ENCODE measurements at places on chromosomes 7 and 10.

DNA sequence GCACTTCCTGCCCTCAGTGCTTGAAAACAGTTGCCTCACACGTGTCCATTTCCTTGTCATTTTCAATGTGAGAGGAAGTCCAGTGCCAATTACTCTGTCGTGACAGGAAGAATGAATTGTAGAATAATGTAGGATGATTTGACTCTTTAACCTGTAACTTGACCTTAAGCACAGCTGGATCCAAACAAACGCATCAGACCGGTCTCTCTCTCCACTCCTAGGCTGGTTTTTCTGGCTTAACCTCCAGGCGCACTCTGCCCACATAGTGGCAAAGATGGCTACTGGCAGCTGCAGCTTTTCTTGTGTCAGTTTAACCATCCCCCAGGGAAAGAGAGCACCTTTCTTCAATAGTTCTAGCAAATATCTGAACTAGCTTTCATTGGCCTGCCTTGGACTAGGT lies 29.4 kb upstream of the PNLIPRP3 start:
- DNase-seq = no peak

GRCh38 chr10:58782876-58783851 lies 270.5 kb downstream of the BICC1 start:
- DNase-seq = no peak

DNA sequence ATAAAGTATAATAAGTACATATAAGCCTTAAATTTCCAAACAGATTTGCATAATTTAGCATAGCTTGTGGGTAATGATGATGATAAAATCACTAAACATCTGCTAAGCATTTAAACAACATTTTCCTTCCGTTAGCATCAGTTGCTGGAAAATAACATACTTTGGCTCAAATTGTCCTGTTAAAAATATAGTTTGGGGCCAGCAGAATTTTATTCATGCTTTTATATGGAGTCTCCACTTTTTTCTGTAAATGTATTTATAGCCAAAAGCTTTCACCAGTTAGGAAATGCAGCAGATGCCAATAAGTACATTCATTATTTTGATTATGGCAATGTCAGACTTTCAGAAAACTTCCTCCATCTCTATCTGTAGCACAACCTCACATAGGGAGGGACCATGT lies 107.2 kb downstream of the CNTNAP2 start:
- DNase-seq = no peak

GRCh38 chr7:150371131-150371995 lies 2.7 kb downstream of the REPIN1 start:
- DNase-seq = no peak

- no peak for DNase-seq
These were observed 1196.9 kb downstream of the SORCS3 start for GRCh38 chr10:105837951-105838350.

GRCh38 chr7:140447841-140448240 lies 31.5 kb downstream of the MKRN1 start:
- DNase-seq = no peak

DNA sequence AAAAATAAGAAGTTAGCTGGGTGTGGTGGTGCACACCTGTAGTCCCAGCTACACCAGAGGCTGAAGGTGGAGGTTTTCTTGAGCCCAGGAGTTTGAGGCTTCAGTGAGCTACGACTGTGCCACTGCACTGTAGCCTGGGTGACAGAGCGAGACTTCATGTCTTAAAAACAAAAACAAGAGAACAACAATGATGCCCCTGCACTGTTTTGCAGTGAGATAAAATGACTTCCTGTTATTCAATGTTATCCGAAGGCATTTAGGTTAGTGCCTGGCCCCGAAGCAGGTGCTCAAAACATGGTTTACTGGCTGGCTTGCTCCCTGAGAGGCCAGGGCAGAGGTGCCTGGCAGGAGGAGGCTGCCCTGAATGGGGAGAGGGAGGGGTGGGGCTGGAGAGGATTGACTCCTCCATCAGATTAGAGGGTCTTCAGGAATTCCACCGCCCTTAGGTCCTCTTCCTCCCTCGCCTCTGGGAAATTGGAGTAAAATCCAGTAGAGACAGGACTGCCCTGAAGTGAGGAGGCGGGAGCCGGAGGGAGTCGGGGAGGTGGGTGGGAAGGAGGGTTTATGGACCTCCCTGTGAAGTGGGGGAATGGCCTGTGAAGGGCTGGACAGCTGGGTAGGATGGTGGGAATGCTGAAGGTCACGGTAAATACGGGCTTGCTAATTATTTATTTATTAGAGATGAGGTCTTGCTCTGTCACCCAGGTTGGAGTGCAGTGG lies 6.8 kb upstream of the CLDN4 start:
- no peak for DNase-seq

DNA sequence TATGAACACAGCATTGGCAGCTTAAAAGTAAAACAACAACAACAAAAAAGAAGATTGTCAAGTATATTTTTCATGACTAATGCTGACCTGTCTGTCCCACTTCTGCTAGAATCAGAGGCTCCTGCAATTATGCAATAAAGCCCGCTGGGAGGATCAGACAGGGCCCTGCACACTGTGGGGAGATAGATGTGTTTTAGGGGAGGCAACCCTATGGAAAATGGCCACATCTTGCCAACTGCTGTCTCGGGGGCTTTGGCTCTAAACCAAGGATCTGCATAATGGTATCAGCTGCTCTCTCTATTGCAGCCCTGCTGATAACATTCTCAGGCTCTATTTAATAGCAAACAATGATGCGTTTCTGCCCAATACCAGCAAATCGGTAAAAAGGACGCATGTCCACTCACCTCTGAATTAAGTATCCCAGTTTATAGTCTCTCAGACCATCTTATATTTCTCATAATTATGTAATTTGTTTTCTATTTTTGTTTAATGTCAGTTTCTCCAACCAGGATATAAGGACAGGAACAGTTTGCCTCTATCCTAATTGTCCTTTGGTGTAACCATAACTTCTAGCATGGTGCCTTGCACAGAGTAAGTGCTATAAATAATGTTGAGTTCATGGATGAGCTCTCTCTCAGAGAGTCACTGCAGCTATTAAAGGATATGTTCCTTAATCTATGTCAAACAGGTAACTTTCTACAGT lies 15.3 kb upstream of the PRKAR2B start:
- no peak for DNase-seq

- DNase-seq = no peak
These were observed 291.2 kb upstream of the FZD1 start for GRCh38 chr7:90972906-90973550.

DNA sequence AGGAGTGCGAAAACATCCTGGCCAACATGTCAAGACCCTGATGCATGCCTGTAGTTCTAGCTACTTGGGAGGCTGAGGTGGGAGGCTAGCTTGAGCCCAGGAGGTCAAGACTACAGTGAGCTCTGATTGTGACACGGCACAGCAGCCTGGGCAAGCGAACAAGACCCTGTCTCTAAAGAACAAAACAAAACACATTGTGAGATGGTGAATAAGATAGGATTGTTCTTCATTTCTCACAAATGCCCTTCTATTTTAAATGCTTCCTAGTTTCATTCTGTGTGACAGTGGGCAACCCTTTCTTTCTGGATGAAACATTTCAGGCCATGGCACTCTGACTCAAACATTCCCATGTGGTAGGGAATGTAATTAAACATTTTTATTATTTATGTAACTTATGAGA lies 13.5 kb downstream of the EFCAB10 start:
- DNase-seq = no peak

DNA sequence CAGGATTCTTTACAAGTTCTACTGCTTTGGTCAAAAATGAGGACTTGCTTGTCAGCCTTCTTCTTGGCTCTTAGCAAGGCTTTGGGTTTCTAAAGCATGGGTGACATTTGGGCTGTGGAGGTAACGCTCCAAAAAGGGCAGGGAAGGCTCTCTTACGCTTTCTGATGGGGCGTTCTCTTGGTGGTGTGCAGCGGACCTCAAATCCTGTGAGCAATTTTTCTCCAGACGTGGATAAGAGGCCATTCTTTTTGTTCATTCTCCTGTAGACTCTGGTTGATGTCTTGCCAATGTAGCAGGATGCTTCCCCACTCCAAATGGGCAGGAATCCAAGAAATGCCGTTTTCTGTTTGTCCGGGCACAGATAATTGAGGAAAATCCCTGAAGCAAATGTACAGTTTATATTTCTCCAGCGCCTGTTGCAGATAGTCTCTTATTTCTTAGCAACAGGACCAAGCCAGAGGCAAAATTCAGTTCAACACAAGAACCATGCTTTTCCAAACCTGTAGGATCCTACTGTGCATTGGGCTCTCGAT lies 138.4 kb upstream of the NFE2L3 start:
- DNase-seq = no peak

DNA sequence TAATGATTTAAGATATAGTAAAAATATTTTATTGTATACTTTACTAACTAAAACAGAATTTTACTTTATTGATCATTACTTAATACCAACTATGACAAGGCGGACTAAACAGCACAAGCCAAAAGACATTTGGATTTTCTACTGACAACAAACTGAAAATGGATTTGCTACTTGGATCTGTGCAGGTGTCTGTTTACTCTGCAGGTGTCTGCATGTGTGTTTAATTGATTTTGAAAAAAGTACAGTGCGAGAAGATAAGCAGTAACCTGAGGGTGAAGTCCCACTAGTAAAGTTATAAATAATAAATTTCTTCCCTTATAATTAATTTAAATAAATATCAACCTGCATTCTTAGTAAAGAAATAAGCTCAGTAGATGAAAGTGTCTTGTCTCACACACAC lies 696.8 kb upstream of the MBL2 start:
- no peak for DNase-seq

- DNase-seq = no peak
These were observed 239.7 kb upstream of the HABP2 start for GRCh38 chr10:113313048-113313602.

GRCh38 chr7:128891110-128891941 lies 19.2 kb downstream of the KCP start:
- peak; percentile 6 for DNase-seq

GRCh38 chr7:21089653-21090052 lies 303.0 kb upstream of the SP8 start:
- DNase-seq = no peak

DNA sequence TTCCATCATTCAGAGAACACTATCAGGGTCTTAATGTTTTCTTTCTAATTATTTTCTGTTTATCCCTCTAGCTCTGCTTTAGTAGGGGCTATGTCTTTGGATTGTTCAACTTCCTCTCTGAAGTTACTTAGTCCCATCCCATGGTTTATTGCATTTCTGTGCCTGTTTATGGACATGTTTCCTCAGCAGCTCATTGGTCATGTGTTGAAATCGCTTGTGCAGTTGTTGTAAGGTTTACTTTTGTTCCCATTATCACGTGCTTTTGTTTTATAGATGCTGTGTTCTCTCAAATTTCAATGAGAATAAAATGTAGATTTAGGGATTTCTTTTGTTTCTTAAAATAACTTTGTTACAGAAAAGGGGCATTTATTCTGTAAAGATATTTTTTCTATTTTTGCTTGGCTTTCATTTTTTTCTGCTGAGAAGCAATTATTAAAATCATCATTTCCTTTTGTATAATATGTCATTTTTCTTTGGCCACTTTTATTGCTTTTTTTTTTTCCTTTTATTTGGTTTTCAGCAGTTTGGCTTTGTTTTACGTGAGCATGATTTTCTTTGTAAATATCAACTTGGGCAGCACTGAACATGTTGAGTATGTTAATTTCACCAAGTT lies 110.9 kb downstream of the CCDC7 start:
- no peak for DNase-seq

- DNase-seq = no peak
These were observed 4.0 kb downstream of the MAFK start for GRCh38 chr7:1534330-1535099.

DNA sequence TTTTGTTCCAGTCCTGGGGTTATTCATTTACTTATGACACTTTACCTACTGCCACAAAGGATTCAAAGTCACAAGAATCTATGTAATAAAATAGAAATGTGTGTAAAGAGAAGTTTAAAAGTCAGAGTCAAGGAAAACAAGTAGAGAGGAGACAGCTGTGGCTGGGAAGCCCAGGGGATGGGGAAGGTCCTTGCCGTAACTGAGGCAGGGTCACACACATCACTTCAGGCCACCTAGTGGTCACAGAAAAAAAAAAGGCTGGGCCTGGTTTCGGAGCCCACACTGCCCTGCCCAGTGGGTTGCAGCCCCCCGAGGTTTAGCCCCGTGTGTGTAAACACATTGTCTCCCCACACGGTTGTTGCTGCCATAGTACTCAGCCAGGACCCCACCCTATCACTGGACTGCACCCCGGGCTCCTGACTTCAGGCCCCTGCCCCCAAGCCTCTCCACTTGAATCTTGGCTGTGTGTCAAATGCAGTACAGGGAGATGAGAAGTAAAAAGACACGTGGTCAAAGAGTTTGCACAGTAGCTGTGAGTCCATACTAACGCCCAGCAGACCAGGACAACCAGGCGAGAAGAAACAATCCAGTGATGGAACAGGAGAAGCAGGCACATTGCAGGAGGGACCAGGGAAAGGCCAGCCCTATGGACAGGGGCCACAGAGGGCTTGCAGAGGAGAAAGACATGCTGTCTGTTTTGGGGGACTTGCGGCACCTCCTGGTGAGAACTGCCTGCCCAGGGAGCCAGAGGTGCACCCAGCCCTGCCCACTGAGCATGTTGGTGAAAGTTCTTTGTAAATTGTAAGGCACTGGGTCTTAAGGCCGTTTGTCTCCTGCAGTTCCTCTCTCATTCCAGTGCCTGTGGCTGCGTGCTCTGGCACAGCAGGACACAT lies 91.4 kb upstream of the MACROH2A2 start:
- no peak for DNase-seq

GRCh38 chr7:143002106-143002505 lies 24.8 kb downstream of the OR9A2 start:
- DNase-seq = no peak

DNA sequence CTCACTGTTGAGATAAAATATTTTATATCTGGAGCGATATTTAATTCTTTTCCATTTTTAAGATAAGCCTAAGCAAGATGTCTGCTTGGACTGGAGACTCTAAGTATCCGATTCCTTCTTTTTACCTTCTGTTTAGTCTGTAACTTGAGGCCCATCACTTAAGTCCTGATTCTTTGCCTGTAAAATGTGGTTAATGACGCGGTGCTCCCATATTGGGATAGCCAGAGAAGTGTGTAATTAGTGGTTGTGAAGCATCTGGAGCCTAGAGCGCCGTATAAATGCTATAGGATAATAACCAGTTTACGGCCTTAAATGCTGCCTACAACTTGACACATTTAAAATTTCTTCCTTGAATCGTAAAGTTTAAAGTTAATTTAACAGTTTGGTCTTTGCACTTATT lies 132.9 kb downstream of the CHN2 start:
- no peak for DNase-seq

DNA sequence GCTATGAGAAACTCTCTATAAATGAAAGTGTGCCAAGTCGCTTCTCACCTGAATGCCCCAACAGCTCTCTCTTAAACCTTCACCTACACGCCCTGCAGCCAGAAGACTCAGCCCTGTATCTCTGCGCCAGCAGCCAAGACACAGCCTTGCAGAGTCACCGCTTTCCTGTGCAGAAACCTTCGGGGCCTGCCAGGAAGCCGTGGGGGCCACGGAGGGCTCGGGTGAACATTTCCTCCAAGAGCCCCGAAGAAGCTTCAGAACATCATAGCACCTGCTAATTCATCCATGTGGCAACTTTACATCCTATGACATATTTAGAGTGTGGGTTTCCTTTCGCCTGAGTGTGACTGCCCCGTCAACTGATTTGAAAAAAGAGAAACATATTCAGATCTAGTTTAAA lies 55.7 kb upstream of the PRSS58 start:
- peak; percentile 32 for DNase-seq

Measured in activated naive CD4-positive, alpha-beta T cell (primary cell).